Hepatocyte (in vitro differentiated cells): ENCODE measurements at places on chromosomes 13 and 19. TPM values are rescaled to one million over a fixed set of nuclear protein-coding genes. Genes with fewer than 3 reads are reported as not detected.

The CASP14 gene
- not detected in 2 replicates for total RNA-seq

The KLK4 gene
- not detected in 2 replicates for total RNA-seq

DNA sequence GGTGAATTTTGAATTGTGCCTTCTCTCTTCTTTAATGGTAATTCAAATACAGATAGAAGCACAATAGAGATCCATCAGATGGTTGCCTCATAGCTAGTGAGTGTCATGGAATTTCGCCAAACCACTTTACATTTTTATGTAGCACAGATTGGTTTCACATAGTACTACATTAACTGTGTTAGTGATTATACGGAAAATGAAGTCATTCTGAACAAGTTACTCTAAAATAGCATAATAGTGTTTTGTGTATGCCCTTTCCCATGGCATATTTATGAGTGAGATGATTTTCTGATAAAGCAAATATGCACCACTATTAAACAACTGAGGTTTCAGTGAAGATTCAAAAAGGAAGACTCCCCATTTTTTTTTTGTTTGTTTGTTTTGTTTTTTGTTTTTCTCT, 1623.5 kb downstream of the PCDH9 start:
- no peak for DNase-seq

- peak; percentile 59 for DNase-seq
Measured at GRCh38 chr13:33296793-33297425, 11.4 kb upstream of the STARD13 start.

DNA sequence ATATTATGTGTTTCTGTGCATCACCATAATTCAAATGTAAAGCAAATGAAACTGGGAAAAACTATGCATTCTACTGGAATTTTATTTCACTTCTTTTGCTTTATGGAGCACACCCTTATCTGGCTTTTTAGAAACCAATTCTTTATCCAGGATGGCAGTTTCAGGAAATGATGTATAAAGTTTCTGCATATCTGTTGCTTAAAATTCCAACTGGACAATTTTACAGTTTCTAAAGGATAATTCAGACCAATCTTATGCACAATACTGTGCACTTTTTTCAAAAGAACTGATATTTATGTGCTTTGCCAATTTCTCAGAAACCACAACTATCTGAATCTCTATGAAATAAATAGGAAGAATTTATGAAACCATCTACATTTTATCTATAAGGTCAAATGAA, 246.5 kb upstream of the MIR17HG start:
- DNase-seq = no peak

The YJEFN3 gene
- total RNA-seq = 0.72 and 3.0 TPM in 2 replicates

DNA sequence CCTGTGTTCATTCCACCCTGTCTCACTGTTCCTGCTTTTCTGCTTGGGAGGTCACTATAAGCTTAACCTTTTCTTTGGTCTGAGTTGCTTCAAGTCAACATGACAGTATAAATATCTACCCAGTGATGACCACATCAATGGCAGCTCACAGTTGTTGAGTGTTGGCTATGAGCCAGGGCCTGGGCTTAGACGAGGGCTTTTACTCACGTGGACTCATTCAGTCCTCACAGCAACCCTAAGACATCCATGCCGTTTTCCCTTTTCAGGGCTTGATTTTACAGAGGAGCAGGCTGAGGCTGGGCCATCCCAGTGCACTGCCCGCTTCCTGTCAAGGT, 10.2 kb upstream of the CCDC97 start:
- DNase-seq = peak; percentile 64

The CEACAM4 gene
- not detected in 2 replicates for total RNA-seq

DNA sequence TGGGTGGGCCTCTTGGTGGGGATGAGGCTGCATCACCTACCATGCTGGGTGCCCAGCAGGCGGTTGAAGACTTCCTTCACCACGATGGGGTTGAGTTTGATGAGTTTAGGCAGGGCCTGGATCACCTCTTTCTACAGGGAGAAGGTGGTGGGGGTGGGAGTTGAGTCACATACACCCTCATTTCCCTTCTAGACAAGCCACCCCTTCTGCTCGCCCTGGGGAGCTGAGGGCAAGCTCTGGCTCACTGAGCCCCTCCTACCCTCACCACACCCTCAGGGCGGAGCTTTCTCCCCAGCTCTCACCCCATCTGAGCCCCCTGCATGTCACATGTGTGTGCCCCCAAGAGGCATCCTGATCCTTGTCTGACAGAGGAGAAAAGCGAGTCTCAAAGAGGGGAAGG, 7.6 kb upstream of the RSPH6A start:
- no peak for DNase-seq

DNA sequence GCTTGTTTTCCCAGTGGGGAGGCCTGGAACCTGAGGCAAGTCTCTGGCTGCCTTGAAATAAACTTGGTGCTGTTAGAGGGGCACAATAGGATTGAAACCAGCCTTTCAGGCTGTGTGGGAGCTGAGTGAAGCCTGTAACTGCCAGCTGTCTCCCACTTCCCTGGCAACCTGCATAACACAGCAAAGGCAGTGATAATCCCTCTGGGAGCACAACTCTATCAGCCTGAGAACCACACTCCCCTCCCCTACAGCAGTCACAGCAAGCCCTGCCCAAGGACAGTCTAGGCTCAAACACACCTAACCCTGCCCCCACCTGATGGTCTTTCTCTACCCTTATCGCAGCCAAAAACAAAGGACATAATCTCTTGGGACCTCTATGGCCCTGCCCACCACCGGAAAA, 683.8 kb upstream of the ATXN8OS start:
- DNase-seq = no peak
